ENCODE measurements at places on chromosomes 16 and 17. TPM values are rescaled to one million over a fixed set of nuclear protein-coding genes. Genes with fewer than 3 reads are reported as not detected.

Gene GCSH
- total RNA-seq, result 22.3 TPM

Gene SULT1A4
- 2.0 TPM for total RNA-seq

Gene ACSM2A
- total RNA-seq, result not detected

Gene TNFRSF12A
- total RNA-seq, result 85.6 TPM

Gene CACNG3
- not detected for total RNA-seq

Gene CCL8
- total RNA-seq, result not detected

Gene VASN
- 170 TPM for total RNA-seq

Gene TPSG1
- not detected for total RNA-seq

All from subcutaneous preadipocyte (primary cell).